Adipocyte (in vitro differentiated cells): ENCODE measurements at places on chromosomes 1 and 21.

DNA sequence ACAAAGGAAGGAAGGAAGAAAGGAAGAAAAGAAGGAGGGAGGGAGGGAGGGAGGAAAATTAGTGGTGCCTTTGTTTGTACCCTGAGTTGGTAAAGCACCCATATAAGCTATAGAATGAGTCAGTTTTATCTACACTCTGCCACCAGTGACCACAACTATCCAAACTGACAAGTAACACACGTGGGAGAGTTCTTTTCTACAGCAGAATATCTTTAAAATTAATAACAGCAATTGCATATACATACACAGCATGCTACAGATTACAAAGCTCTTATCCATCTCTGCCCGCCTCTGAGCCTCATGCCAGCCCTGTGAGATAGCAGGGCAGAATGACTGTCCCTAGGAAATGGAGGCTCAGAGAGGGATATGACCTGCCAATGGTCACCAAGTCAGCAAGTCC, 20.3 kb downstream of the CDCP2 start:
- peak; percentile 30 for DNase-seq

DNA sequence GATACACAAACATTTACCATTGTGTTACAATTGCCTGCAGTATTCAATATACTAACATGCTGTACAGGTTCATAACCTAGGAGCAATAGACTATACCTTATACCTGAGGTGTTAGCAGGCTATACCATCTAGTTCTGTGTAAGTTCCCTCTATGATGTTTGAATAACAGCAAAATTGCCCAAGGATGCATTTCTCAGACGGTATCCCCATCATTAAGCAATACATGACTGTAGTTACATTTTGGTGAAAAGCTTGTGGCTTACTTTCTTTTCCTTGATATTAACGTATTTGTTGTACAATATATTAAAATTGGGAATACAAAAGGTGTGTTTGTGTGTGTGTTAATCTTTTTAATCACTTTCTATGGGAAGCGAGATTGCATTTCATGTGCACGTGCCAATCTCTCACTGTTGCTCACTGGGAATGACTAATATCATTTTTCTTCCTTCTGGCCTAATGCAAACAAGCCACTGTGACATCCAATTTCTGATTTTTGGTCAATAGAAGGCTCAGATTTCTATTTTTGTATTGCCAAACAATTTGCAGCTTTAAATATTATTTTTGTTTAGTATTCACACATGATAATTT, 36.7 kb upstream of the WLS start:
- no peak for DNase-seq

DNA sequence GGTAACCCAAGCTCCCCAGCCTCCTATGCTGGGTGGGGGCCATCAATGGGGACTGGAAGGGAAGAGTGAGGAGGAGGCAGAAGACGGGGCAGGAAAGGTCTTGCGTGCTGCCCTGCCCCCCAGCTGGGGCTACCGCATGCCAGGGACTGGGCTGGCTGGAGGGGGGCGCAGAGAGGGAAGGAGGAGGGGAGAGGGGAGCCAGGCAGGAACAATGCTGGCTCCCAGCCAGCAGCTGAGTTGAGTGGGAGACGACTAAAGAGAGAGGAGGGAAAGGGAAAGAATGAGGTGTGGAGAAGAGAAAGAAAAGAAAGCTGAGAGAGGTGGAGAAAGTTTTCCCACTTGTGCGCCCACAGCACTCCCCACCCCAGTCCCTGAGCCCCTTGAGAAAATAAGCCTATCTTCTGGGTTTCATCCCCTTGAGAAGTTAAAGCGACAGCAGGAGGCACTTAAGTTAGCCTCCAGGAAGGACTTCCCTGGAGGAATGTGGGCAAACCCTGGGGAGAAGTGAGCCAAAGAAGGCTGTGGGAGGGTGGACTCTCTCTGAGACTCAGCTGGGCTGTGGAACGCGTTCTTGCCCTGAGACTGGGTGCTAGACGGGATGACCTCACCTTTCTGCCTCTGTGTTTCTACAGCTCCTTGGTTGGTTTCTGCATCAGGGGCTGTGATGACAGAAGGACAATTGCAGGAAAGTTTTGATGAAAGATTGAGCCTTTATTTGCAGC, 12.9 kb upstream of the NES start:
- no peak for DNase-seq

DNA sequence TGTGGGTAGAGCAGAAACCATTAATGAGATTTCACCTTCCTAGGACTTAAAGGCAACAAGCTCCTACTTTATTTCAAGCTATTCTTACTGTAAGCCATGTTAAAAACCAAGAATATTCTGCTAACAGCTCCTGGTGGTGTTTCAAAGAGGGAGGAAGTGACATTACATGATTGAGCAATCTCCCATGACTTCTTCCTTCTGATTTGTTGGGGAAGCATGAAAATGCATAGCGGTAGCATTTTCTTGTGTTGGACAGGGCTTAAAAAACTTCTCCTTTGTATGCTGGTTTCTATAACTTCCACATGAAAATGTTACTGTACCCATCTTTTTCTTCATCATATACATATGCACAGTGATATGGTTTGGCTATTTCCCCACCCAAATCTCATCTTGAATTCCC, 297.0 kb upstream of the SNX7 start:
- no peak for DNase-seq

DNA sequence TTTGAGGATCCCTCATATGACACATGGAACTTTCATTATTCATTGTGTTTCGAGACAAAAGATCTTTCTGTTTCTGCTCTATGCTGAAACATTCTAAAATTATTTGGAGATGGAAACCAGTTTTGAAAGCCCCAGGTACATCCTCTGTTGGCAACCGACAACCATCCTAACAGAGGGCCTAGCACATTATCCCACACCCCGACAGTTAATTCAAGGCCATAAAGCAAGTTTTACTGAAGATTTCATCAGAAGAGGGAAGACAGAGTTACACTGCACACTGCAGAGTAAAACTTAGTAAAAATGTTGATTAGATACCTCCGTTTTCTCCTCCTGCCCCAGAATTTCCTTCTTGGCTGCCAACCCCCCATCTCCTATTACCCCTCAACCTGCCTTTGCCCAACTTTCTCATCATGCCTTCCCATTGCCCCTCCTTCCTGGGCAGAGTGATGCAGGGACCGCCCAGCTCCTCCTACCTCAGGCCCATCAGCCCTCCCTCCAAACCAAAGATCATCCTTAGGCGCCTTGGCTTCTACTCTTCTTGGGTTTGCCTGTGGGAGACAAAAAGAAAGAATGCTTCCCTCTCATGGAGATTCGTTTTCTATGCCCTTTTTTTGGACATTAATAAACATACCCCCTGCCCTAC, 52.9 kb upstream of the CITED4 start:
- DNase-seq, result no peak

- no peak for DNase-seq
Measured at GRCh38 chr1:55399346-55399745, 184.2 kb upstream of the USP24 start.

- no peak for DNase-seq
Measured at GRCh38 chr1:229107304-229107815, 163.6 kb upstream of the RAB4A start.

DNA sequence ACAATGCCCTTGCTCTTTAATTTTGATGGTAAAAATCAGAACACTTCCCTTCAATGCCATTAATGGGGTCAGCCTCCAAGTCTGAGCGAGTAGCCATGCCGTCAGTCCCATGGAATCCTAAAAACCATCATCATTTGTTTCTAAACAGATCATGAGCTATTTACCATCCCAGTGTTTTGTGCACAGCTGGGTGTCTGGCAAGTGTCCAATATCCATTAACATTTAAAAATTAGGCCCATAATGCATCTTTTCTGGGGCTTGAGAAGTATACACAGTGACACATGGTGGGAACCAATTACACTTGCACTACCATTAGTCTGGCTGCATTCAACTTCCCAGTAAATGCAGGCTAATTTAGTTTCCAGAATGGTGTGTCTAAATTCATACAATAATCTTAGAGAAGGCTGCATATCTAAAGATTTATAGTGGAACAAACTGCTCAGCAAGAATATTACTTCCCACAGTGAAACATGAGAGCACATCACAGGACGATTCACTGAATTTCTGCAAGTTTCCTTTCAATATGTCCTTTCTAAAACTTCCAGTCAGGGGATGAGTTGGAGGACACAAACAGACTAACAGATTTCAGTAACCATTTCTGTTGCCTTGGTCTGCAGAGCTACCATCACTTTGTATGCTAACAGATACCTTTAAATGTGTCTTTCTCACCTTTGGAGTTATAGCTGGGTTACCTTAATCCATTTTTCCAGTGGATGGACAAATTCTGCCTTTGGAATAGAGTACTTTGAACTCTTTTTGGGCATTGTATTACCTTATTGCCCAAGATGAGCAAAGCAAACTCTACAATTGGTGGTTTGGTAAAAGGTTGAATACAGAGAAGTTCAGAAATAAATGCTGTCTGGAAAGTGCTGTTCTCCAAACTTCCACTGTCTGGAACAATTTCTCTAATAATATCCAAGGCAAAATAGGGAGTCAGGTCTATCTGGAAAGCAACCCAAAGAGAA, 258.0 kb downstream of the PTBP2 start:
- DNase-seq, result no peak

DNA sequence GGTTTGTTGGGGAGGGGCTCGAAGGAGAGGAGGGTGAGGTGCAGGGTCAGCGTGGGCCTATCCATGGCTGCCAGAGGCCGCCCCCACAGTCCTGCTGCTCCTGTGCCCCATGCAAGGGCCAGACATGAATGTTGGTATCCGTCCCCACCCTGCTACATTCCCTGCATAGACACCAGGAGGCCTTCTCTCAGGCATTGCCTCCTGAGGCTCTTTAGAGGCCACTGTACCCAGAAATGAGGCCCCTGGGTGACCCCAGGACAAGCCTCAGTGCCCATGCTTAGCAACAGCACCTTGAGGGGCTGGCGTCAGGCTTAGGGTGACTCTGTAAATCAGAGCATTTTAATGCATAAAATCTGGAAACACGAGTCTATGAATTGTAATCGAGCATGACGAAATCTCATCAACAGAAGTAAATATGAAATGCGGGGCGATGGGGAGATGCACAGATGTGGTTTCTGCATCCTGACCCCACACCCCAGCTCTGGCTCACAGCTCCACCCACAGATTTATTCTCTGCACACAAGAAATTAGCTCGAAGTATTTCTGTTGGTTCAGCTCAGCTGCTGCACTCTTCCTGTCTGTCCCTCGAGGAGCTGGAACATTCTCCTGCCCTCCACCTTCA, 124.0 kb upstream of the CSF3R start:
- no peak for DNase-seq

- DNase-seq, result no peak
Measured at GRCh38 chr1:59022799-59023198, 239.0 kb upstream of the JUN start.

DNA sequence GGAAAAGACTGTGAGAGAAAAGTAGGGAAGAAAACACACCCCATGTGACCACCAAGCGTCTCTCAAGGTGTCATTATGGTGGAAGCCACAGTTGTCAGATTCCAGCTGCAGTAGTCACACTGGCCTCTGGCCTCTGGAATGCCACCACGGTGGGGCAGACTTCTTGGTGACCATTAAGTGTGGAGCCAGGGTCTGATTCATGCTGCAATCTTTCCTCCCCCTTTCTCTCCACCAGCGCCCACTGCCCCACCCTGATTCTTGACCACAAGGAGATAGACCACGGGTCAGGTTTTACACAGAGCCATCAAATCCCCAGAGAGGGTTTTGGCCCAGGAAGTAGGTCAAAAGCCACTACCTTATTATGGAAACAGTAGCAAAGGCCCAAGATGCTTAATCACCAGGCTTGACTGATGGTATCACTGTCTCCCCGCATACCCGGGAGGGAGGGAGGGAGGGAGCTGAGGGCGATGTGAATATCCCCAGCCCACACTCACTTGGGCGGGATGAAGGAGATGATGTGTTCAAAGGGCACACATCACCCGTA, 52.7 kb upstream of the GRHL3 start:
- peak; percentile 54 for DNase-seq

GRCh38 chr1:59332983-59333382, 36.1 kb downstream of the FGGY start:
- DNase-seq, result no peak

GRCh38 chr1:211066781-211067384, 67.1 kb downstream of the KCNH1 start:
- DNase-seq, result no peak
